Stimulated activated CD4-positive, alpha-beta T cell treated with anti-CD3 and anti-CD28 coated beads, Interleukin-1b, Interleukin-23, amount 100 ng/mL, for 1 hour (primary cell): ENCODE measurements at places on chromosomes 11 and 22.

- DNase-seq: no peak
Observed at GRCh38 chr22:49825944-49826602, 1.6 kb downstream of the BRD1 start.

- DNase-seq: no peak
Observed at GRCh38 chr11:96373826-96374225, 15.9 kb downstream of the CCDC82 start.

DNA sequence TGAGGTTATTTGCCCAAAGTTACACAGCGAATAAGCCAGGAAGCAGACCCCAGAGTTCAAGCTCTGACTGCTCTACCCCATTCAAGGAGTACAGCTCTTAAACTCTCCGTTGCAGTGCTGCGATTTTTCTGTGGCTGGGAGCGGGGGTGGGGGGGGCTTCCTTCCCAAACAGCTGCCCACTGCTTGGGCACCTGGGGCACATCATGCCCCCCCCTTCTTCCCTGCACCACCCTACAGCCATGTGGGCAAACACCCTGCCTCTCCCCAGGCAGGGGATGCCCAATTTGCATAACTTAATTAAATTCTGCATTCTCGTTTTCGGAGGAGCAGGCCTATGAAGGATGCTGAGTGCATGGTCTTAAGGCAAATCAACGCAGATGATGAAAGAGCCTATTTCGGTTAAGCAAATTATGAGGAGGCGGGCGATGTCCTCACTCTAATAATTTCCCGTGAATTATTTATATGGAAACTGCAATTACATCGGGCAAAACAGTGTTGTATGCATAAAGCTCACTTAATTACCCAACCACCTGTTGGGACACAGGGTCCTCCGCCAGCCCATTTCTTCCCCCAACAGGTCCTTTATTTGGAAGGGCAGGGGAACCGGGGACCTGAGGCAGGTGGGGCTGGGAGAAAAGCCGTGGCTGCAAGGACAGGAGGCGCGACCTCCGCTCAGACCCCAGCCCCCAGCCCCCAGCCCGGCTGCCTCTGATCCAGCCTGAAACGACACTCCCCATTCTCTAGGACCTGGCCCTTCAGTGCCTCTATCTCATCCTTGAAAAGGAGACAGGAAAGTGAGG lies 610.5 kb downstream of the BUD13 start:
- no peak for DNase-seq

DNA sequence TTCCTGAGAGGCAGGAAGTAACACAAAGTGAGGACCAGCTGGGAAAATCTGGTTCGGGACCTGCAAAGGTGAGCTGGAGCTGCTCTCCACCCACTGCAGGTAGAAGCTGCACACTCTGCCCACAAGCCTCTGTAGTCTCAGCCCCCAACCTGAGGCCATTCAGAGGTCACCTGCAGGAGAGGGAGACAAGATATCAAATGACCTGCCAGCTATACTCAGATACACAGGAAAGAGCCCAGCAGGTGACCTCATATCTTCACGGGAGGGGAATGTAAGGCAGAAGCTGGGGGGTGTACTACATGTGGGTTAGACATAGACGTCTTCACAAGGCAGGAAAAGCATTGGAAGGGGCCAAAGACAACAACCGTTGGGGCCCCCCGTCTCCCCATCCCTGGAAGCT lies 86.1 kb downstream of the APIP start:
- no peak for DNase-seq

GRCh38 chr11:86632499-86633269 lies 39.7 kb downstream of the ME3 start:
- no peak for DNase-seq

DNA sequence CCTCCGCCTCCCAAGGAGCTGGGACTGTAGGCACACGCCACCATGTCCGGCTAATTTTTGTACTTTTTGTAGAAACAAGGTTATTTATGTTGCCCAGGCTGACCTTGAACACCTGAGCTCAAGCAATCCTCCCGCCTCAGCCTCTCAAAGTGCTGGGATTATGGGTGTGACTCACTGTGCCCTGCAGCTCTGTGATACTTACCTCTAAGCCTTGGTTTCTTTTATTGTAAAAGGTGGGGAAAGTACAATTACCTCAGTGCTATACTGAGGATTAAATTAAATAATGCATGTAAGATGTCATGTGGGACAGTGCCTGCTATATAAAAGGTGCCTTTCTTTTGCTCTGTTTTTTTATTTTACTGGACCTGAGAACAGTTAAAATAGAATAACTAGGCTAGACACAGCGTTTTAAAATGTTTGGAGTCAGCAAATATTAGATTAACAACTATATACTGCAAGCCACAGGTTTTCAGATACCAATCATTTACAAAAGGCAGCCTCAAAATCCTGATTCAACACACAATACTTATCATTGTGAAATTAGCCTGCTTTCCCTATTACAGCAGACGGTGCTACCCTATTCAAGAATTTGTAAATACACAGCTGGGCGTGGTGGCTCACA lies 30.0 kb downstream of the PRR14L start:
- DNase-seq: no peak

DNA sequence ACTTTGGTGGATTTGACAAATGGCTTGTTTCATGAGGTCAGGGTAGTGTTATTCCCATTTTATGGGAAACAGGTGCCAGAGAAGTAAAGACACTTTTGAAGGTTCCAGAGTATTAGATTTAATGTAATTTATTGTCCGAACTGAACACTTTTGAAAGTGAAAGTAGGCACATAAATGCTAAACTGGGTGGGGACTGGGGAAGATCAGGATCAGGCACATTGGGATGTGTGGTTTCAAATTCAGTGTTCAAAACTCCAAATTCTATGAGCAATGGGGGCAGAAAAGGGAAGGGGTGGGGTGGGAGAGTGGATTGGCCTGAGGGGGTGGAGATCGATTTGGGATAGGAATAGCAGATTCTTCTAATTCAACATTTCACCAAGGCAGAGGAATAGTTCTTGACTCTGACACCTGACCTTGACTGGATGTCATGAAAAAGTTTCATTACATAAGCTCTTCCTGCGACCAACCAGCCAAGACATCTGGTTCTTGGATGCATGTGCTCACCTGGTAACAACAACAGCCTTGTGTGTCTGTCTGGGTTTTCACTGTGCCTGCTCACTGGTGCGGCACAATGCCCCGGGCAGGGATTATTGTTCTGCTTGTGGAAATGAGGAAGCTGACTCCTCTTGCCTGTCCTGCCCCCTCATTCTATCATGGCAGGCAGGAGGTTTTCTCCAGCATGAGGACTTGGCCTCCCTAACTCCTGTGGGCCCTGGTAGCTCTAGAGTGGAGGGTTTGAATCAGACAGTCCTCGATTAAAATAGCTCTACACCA lies 10.8 kb downstream of the PPFIBP2 start:
- no peak for DNase-seq

- DNase-seq: no peak
Observed at GRCh38 chr11:75762885-75763284, 5.7 kb upstream of the DGAT2 start.

DNA sequence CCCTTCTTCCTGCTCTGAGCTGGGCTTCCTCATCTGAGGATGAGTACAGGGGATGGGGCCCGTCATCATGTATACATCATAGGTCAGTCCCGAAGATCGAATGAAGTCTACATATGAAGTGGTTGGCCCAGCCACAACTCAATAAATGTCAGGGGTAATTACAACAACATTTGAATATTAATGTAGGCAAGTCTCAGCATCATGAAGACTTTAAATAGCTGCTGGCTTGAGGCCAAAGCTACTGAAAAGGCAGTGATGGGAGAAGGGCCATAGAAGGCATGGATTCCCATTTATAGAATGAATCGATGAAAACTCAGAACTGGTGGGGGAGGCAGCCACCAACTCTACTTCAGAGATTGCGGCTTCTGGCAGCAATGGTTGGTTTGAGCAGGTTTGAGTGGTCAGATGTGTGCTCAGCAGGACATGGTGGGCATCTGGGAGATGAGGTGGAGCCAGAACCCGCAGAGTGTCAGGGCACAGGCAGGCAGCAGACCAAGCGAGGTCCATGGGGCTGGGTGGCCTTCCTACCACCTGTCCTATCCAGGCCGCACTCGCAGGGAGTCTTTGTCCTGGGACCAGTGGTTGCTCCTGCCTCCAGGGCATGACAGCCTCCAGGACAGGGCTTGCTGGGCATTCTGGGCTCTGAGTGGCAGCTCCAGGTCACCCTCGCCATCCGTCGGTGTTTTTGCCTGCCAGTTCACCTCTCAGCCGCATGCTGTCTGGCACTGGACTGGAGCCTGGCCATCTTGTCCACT lies 919.1 kb downstream of the TBC1D22A start:
- DNase-seq: no peak

- DNase-seq: no peak
Observed at GRCh38 chr11:64477675-64478074, 113.3 kb upstream of the SLC22A12 start.

- no peak for DNase-seq
Observed at GRCh38 chr11:69427906-69428880, 53.3 kb upstream of the LINC01488 start.

DNA sequence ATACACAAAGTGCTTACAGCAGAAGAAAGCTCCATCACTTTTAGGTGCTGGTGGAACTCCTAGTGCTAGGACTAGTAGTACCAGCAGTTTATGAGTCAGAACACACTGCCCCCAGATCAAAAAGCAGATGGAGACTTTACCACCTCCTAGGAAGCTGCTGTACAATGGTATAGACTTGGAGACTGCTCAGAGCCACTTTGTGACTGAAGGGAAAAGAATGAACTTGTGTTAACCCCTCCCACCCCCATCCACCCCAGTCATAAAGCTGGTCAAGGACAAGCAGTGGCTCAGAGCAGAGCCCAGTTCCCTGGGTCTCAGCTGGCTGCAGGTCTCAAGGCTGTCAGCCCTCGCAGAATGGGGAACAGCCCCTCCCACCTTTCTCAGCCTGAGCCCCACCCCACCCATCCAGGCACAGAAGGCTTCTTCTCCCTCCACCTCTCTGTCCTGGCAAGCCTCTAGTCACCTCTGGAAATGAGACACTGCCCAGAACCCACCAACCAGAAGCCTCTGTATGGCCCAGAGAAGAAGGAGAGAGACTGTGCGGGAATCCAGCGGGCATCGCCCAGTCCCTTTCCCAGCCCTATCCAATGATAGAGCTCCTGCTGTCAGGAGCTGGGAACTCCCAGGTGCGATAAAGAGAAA lies 23.8 kb downstream of the PACSIN2 start:
- no peak for DNase-seq

- DNase-seq: no peak
Observed at GRCh38 chr11:11793073-11793472, 48.7 kb upstream of the USP47 start.

DNA sequence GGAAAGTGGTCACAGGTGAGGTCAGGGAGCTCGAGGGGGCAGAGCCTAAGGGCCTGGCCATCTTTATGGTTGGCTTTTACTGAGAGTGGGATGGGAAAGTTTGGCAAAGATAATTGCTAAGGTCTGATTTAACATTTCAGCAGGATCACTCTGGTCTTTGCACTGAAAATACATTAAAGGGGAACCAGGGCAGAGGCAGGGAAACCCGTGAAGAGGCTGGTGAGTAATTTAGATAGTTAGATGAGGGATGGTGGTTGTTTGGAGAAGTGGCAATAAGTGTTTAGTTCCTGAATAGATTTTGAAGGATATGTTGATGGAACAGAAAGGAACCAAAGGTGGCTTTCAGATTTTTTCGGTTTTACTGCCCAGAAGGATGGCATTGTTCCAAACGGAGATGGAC lies 50.8 kb downstream of the SCN3B start:
- no peak for DNase-seq

DNA sequence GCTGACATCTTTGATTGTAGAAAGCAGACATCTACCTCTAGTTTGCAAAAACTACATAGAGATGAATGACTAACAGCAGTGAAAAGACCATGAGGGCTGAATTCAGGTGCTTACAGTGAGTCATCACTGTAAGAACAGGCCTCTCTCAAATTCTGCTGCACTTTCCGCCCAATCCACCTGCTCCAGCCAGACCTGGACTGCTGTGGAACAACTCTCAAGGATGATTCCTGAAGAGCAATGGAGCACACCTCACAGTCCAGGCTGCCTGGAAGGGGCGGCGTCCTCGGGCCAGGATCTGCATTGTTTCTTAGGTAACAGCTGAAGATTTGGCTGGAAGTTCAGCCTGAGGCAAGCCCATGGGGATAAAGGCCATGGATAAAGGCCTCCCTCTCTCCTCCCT lies 15.1 kb downstream of the APOL2 start:
- no peak for DNase-seq

GRCh38 chr11:74638869-74639268 lies 46.5 kb downstream of the POLD3 start:
- DNase-seq: no peak

DNA sequence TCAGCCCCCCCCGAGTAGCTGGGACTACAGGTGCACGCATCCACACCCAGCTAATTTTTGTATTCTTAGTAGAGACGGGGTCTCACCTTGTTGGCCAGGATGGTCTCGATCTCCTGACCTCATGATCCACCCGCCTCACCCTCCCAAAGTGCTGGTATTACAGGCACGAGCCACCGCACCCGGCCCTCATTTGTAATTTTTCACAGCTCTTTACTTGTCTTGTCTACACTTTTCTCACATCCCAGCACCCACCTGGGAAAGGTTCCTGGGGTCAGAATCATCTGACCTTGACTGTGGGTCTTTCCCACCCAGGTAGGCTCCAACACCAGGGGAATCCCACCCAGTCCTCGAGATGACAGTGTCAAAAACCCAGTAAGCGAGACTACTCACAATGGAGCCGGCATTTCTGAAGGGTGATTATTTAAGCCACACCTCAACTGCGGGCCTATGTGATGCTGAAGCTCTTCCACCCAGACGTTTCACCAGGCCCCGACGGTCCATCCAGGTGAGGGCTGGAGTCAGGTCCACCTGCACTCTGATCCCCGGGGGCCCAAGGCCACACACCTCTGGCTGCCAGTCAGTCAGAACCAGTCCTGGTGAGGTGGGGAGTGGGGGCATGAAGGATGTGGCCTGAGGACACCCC lies 23.4 kb downstream of the CELSR1 start:
- DNase-seq: no peak

- DNase-seq: no peak
Observed at GRCh38 chr11:108501396-108501795, 3.2 kb upstream of the POGLUT3 start.

DNA sequence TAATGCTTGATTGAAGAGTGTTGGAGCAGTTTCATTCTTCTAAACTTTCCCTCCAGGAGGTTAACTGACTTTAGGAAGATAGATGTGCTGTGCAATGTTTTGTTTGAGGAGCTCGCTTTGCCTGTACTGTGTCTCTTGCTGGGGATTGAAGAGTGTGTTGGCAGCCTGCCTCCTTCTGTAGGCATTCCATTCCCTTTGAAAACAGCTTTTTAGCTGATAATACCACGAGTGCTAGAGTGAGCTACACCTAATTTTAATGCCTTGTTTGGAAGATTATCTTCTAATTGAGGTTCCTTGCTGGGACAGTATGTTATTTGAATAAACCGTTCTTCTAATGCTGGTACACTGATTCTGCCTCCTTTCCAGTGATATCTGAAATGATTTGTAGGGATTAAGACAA lies 7.2 kb downstream of the DDX10 start:
- no peak for DNase-seq

GRCh38 chr11:68302256-68302655 lies 10.1 kb upstream of the LRP5 start:
- DNase-seq: no peak

GRCh38 chr11:11808992-11809615 lies 32.7 kb upstream of the USP47 start:
- no peak for DNase-seq
